H1 (cell line): ENCODE measurements at places on chromosomes 5 and 9.
A peak's percentile ranks its signal among the peaks of the same experiment; 100 is the strongest.

- no peak for DNase-seq
Measured at GRCh38 chr5:160237571-160238093, 8.3 kb downstream of the FABP6 start.

DNA sequence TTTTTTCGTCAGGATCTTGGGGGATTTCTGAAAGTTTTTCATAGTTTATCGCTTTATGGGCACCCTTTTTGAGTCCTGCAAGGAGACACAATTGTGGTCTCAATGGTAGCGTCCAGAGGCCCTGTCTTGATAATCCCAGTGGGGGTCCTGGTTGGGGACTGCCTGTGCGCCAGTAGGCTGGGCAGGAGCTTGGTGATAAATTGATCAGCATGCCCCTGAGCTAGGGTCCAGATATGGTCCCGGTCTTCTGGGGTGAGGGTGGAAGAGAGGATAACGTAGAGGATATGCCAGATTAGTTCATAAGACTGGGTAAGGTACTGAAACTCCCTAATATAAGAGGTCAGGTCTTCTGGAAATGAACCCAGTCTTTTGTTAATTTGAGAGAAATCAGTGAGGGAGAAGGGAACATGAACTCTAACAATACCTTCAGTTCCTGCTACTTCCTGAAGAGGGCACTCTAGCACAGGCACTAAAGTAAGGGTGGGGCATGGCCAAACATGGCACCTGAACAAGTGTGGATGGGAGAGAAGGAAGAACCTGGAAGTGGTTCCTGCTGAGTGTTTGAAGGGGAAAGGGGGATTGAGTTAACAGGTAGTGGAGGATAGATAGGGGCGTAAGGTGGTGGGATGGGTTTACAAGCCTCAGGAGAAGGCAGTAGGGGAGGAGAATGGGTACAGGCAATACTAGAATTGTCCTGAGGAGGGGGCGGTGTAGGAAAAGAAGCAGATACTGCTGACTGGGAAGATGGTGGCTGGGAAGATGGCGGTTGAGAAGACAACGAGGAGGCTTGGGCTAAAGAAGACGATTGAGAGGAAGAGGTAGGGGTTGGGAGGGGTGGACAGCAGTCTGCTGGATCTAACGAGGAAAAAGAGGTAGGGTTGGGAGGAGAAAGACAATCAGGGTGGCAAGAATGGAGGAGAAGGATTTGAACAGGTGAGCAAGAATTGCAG lies 33.8 kb upstream of the ANXA2R start:
- peak; percentile 63 for DNase-seq

- DNase-seq = no peak
Measured at GRCh38 chr9:86525182-86525581, 171.0 kb upstream of the TUT7 start.

- DNase-seq = no peak
Measured at GRCh38 chr9:96057155-96057554, 181.7 kb downstream of the ERCC6L2 start.

GRCh38 chr9:137971477-137972138 lies 94.0 kb downstream of the CACNA1B start:
- DNase-seq = peak; percentile 32

DNA sequence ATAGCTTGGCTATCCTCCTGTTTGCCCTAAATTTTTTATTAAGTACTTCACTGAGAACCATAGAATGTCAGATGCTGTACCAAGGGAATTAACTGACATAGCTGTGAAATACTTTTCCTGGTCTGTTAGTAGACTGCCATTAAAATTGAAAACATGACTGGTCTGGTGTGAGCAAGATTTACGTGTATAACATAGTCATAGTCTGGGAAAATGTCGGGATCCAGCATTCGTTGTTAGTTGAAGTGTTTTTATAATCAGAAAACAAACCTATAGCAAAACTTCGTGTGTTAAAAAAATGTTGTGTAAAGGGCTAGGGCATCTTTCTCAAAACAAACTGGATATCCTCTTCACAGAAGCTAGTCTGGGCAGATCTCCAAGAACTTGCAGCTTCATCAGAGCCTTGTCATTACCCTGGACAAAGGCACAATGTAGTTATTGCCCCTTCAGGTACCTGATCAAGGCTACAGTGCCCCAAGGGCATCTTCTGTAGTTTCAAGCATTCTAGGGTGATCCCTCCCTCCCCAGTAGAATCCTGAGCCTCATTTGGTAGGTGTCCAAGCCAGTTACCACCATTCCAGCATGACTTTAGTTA lies 454.2 kb upstream of the SGCD start:
- no peak for DNase-seq

- DNase-seq = no peak
Measured at GRCh38 chr9:125527471-125528002, 179.5 kb downstream of the MAPKAP1 start.

DNA sequence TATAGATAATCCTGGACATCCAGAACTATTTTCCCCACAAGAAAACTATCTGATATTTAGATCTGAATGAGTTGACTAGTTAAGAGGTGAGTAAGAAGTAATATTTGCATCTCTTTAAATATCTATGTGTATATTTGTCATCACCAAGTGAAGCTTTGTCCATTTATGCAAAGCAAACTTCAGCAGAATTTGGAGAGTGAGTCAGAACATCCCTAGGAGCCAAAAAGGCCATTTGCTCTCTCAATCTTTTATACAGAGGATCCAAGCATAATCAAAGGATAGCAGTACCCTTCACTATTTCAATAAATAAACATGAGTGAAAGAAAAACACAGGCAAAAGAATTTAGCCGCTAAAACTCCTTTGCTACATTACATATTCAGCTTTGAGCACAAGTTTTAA lies 454.4 kb downstream of the NR2F1-AS1 start:
- DNase-seq = no peak

DNA sequence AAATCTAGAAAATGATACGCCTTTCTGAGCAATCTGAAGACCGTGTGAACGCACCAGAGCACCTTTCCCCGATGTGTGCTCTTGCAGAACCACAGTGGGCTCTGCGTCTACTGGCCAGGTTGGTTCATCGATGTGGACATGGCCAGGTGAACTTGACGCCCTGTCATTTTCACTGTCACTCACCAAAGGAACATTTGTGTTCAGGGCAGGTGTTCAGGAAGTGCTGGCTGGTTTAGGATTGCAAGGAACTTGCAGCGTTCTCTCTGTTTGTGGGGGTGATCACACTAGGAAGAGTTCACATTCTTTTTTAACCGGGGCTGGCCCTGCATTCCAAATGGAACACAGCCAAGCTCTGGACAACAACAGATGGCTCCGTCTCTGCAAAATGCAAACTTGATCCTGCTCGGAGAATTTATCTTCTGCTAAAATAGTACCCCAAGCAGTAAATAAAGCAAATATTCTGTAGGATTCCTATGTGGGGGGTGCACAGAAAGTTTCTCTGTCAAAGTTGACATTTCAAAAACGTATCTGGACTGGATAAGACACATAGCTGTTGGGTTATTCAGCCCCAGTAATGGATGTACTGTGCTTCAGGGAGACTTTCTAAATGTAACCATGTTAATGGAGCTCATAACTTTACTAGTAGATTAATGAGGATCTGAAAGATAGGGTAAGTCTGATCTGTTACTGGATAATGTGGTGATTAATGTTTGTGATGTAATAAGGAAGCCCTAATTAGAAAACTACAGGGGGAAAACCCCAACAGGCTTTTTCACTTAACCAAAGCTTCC lies 45.7 kb upstream of the FANCC start:
- no peak for DNase-seq

DNA sequence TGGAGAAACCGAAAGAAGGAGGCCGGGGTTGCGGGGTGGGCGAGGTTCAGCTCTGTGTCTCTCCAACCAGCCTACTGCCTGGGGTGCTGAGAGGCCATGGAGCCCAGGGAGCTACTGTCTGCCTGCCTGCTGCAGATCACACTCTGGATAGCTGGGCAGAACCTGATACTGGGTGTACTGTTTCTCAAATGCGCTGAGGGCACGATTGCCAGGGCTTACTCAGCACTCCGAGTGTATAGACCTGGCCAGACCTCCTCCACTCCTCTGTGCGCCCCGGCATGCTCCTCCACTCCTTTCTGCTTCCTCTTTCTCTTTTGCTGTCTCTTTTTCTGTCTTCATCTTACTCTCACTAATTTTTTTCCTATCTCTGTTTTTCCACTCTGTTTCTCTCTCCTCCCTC lies 215.1 kb downstream of the PAPPA start:
- DNase-seq = no peak

GRCh38 chr5:34675857-34676256 lies 19.7 kb downstream of the RAI14 start:
- DNase-seq = no peak

- DNase-seq = no peak
Measured at GRCh38 chr5:151739939-151740335, 18.5 kb downstream of the ATOX1 start.

DNA sequence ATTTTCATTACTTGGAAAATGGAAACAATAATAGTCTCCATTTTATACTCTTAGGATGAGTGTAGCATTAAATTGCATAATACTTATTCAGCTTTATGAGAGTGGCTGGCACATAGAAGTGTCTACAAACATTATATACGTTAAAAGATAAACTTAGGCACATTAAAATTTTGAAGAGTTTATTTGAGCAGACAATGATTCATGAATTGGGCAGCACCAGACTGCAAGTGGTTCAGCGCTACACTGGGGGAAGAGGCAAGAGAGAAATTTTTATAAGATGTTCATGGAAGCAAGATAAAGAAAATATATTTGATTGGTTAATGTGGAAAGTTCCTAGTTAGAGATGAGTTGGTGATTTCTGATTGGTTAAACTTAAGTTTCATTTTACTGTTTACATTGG lies 243.7 kb downstream of the RASEF start:
- no peak for DNase-seq

DNA sequence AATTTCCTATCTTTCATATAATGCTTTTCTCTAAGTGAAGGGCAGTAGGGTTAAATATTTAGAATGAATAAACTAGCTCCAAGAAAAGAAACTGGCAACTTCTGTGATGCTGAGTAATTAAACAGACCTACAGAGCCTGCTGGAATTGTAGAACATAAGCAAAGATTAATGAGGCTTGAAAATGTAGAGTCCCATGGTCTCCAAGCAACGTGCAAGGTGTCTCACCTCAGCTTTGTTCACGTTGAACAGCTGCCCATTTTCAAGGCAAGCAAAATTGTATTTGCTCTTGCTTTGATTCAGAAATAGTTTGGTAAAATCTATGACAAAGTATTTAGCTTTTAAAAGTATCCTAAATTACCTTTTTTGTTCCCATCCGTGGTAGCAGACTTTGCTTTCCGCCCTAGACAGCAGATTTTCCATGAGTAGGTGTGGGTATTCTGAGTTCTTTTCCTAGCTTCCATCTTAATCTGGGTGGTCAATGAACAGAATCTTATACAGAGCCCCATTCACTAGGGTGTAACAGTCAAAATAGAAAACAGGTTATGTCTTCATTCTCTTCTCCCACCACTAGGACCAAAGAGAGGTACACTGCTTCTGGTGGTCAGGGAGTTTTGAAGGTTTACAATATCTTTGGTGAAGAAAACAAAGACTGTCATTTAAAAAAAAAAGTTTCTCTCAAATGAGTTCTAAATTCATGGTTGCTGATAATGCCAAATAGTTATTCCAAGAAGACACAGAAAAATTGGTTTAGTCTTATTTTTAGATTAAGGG lies 52.1 kb upstream of the TYRP1 start:
- no peak for DNase-seq

DNA sequence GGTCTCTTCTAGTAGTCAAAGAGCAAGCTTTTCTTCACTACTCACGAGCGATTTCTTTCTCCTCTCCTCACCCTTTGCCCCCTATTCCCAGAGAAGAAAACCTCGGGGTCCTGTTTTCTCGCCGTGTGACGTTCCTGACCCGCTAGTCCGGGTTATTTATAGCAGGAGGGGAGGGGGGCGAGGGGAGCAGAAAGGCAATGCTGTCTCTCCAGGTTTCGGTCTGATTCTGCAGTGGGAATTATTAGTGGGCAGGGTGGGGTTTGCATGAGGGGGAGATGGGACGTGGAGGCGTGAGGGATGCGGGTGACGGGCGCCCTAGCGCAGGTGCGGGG lies 847 bp upstream of the GABRB2 start:
- no peak for DNase-seq

GRCh38 chr5:153756540-153756939 lies 266.1 kb downstream of the GRIA1 start:
- DNase-seq = no peak

GRCh38 chr9:92950359-92950955 lies 3.1 kb downstream of the FGD3 start:
- DNase-seq = no peak

- no peak for DNase-seq
Measured at GRCh38 chr5:43973318-43973717, 370.3 kb downstream of the NNT start.

- no peak for DNase-seq
Measured at GRCh38 chr5:150656191-150657132, 4.6 kb upstream of the MYOZ3 start.

GRCh38 chr5:133707629-133708028 lies 95.3 kb upstream of the FSTL4 start:
- no peak for DNase-seq

- DNase-seq = no peak
Measured at GRCh38 chr5:65247594-65247993, 234.1 kb downstream of the ADAMTS6 start.

- DNase-seq = no peak
Measured at GRCh38 chr9:98992885-98993569, 49.3 kb downstream of the COL15A1 start.
